Activated gamma-delta T cell treated with Interleukin-2 at 50 U/mL for 16 hours (primary cell): ENCODE measurements at places on chromosomes 5 and 9.

DNA sequence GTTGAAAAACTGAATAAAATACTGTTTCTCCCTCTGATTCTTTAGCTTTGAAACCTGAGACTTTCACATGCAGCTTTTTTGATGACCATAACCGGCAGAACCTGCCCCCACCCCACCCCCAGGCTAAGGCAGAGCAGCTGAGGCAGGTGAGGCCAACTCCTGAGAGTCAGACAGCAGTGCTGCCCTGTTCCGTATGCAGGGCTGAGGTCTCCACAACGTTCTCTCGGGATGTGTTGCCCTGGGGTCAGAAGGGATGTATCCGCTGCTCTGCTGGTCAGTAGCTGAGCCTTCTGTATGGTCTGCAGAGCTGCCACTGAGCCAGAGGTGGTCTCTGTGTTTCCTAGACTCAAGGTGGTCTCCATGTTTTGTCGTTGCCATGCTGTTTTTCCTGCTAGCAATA, 190.5 kb downstream of the AOPEP start:
- DNase-seq: no peak

GRCh38 chr5:181138258-181138657, 7.3 kb upstream of the OR2V1 start:
- no peak for DNase-seq

DNA sequence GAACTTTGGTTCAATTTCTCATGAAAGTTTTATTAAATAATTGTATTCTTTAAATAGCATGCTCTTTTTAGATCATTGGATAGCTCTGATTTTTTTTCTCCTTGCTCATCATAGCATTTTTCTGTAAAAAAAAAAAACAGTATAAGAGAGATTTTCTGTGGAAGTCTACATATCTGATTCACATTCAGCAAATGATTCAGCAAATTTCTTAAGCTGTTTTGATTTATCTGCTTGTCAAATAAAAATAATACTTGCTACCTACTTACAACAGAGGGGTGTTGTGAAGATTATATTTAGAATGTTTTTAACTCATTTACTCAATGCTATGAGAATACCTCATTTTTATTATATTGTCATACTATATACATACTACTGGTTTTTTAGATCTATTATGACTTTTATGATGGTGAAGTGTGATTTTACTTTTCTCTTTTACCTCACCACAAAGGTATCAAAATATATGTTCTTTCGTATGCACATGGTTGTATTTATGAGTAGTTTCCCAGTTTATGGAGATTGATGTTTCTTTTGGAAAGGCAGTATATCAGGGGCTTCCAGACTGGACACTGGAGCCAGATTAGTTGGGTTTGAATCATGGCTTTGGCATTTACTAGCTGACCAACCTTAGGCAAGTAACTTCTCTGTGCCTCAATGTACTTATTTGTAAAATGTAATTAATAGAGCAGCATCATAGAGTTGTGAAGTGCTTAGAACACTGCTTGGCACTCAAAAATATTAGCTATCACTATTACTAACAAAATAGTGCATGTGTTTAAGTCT, 25.5 kb downstream of the TNPO1 start:
- no peak for DNase-seq

DNA sequence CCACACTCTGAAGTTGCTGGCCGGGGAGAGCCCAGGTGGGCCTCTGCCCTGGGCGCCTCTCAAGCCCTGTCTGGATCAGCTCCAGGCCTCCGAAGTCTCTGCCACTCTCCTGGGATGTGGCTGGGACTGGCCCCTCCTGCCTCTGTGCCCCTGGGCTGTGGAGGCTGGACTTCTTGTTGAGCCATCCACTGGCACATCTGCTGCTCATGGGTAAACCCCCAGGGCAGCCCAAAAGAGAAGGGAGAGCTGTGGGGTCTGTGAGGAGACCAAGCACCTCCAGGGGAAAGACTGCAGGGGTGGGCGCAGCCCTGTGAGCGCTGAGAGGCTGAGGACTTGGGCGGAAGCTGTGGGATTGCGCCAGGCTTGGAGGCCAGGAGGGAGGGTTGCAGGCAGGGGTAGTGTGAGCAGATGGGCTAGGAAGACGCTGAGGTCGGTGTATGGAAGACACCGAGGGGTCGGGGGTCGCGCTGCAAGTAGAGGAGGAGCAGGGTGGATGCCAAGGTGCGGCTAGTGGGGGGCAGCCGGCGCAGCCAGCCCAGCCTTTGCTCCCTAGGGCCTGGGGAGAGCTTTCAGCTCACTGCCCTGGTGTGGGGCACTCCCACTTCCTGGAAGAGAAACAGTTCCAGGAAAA, 118.1 kb downstream of the WNK2 start:
- DNase-seq: no peak

DNA sequence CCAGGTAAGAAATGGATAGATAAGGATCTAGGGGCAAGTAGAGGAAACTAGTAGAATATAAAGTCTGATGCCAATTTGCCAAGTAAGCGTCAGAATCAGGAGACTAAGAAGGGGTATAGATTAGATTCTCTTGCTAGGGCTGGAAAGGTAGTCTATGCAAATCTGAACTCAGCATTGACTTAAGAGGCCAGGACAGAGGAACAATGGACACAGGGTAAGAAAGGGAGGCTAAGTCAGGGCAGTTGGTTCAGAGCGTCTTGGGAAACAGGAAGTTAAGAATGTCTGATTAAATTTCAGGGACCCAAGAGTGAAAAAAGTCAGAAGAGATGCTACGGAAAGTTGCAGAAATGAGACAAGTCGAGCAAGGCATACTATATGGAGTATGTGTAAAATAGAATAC, 263.2 kb upstream of the HAPLN1 start:
- DNase-seq: no peak

GRCh38 chr9:127264462-127265219, at the start of gene GARNL3:
TSS of gene GARNL3 (plus strand) at chr9:127264774. CDS start at chr9:127264878, 104 bp downstream.
- DNase-seq: no peak

DNA sequence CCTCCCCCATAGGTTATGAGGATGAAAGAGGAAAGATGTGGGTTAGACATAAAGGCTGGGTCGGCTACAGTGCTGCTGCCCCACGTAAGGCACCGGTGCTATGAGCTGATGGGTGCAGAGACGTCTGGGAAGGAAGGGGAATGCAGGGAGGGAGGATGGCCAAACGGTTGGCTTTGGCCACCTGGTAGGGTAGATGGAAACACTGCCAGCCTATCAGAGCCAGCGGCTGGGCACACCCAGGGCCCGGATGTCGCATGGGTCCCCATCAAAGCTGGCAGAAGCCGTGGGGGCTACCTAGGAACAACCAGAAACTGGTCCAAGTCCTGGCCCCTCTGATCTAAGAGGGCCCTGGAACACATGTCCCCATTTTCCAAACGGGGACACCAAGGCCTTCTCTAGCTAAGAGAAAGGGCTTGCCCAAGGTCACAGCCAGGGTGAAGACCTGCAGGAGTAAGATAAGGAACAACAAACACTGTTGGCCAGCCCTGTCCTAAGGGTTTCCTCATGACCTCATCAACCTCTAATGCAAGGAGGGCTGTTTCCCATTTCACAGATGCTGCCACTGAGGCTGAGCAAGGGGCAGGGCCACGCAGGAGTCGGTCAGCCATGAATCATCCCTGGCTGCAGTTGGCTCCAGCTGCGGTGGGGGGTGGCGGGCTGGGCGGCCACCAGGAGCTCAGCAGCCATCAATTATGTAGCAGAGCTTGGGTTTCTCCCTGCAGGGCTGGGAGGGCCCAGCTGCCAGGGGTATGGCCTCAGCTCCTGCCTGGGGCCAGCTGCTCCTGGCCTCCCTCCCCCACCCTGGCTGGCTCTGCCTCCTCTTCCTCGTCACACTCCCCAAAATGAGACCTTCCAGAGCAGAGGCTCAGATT, 4.9 kb downstream of the SH3GLB2 start:
- no peak for DNase-seq

- DNase-seq: no peak
Measured at GRCh38 chr9:569296-569695, 272.2 kb upstream of the DMRT1 start.

GRCh38 chr9:111598733-111599091, 735 bp downstream of the PTGR1 start:
- no peak for DNase-seq

DNA sequence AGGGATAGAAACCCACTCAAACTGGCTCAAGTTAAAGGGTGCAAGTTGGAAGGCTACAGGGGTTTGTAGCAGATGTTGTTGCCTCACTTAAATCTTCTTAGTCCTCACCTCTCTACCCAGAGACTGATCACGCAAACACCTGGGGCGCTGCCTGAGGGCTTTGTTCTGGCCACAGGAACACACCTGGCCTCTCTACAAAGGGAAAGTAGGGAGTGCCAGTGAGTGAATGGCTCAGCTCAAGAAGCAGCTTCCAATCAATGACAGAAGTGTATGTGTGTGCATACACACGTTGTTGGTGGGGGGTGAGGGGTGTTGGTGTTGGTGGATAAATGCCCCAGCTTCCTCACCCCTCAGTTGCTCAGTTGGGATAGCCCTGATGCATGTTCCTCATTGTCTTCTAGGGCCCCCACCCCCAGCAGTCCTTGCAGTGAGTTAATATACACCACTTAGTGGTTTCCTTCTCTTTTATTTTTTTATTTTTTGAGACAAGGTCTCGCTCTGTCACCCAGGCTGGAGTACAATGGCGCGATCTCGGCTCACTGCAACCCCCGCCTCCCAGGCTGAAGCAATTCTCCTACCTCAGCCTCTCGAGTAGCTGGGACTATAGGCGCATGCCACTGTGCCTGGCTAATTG, 30.6 kb upstream of the CTNNA1 start:
- DNase-seq: no peak

DNA sequence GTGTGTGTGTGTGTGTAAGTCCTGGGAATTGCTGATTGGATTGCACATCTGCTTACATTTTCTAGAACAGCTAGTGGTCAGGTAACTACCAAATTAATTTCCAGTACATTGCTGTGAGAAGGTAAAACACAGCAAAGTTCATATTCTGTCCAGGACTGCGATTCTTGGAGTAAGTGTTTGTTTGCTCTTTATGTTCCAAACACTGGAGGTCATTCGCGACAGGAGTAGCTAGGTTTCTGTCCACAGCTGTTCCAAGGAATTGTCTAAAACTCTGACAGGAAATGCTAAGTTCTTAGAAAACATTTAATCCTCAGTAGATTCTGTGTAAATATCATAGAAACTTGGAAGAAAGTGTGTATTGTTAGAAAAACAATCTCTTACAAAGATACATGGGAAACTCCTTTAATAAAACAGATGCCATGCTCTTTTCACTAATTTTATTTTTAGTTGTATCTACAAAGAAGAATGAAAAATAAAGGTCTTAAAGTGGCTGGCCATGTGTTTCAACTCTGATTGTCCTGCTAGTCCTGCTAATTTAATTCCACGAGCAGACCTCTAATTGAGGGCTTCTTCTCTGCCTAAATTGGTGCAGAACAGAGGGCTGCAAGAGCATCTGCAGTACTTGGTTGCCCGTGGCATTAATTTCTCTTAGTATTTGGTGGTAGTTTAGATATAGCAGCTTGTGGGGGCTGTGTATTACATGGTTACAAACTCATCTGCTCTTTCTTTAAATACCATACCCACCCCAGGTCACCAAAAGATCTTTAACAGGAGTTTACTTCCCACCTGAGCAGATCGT, 464.5 kb downstream of the RASEF start:
- no peak for DNase-seq

DNA sequence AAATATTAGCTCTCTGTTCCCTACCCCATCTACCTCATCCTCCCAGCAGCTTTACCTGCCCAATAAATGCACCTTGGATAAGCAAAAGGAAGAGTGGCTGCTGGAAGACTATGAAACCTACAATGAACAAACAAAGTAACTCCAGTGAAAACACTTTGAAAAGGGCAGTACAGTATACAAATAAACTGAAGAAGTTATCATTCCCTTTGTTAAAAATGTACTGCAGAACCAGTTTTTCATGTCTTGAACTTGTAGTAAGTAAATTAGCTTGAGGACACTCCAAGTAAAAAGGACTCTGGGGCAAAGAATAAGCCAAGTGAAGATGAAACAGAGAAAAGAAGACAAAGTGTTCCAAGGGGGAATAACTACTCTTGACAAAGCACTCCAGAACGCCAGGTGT, 457.1 kb downstream of the DTWD2 start:
- DNase-seq: no peak

GRCh38 chr5:37212096-37212495, 37.1 kb downstream of the CPLANE1 start:
- no peak for DNase-seq

- DNase-seq: no peak
Measured at GRCh38 chr5:103059525-103059924, 60.4 kb downstream of the GIN1 start.

GRCh38 chr5:18653216-18653752, 1019.0 kb downstream of the TAF11L14 start:
- no peak for DNase-seq

DNA sequence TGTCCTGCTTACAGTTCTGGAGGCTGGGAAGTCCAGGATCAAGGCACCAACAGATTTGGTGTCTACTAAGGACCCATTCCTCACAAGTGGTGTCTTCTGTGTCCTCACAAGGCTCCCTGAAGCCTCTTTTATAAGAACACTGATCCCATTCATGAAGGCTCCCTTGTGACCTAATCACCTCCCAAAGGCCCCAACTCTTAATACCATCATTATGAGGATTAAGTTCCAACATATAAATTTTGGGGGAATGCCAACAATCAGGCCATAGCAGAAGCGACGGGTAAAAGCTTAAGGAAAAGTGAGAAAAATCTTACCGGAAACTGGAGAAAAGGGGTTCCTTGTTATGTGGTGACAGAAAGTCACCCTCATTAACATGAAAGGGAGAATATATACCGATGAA, 11.2 kb downstream of the CTNNAL1 start:
- DNase-seq: no peak

- no peak for DNase-seq
Measured at GRCh38 chr9:91623004-91623403, 199.4 kb upstream of the NFIL3 start.

GRCh38 chr5:57432876-57433275, 49.7 kb downstream of the ACTBL2 start:
- DNase-seq: no peak

- no peak for DNase-seq
Measured at GRCh38 chr5:8827696-8828095, 718.2 kb downstream of the SEMA5A start.

DNA sequence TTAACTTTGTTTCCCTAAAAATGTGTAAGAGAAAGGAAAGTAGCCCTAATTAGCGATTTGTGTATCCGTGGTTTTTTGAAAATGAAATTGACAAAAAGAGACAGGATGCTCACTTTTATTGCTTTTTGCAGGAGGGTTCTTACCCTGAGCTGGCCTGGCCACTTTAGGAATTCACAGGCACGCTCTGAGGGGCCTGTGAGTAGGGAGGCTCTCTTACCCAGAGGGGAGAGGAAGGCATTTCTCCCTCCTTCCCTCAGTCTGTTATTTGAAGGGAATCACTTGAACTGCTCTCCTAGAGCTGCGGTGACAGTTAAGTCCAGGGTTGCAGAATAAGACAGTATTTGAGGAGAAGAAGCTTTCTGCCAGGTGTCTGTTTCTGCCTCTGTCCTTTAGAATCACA, 16.7 kb downstream of the PIK3R1 start:
- no peak for DNase-seq
